ENCODE measurements at places on chromosomes 6 and 20.

- DNase-seq, result no peak
These were observed 12.9 kb downstream of the CDYL start for GRCh38 chr6:4788953-4789584.

GRCh38 chr6:13953061-13953705 is 28.4 kb downstream of the RNF182 start:
- DNase-seq, result no peak

DNA sequence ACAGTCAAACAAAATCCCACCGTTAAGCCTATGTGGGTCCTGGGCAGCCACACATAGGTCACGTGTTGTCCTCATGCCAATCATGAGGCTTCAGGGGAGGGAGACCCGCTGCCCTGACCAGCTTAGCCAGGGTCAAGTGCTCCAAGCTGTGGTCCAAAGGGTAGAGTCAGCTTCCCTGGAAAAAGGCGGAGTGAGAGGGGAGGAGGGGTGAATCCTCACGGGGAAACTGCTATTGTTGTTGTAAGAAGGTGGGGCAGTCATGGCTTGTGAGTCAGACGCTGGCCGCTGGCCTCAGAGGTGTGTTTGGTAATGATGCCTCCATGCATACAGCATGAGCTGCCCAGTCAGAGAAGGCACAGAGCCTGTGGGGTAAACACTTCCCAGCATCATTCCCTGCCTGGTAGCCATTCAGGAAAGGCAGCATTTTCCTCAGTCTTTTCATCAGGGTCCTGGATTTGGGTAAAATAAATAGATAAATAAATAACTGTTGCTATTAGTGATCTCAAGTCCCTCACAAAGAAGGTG is 8.7 kb downstream of the CST3 start:
- no peak for DNase-seq

- no peak for DNase-seq
These were observed 44.0 kb downstream of the PTPRA start for GRCh38 chr20:2917266-2917665.

GRCh38 chr20:49297605-49298530 is 20.0 kb upstream of the ZNFX1 start:
- DNase-seq, result no peak

- no peak for DNase-seq
These were observed 54.5 kb upstream of the IPCEF1 start for GRCh38 chr6:154411076-154411475.

- no peak for DNase-seq
These were observed 672.7 kb downstream of the CD109 start for GRCh38 chr6:74368746-74369145.

DNA sequence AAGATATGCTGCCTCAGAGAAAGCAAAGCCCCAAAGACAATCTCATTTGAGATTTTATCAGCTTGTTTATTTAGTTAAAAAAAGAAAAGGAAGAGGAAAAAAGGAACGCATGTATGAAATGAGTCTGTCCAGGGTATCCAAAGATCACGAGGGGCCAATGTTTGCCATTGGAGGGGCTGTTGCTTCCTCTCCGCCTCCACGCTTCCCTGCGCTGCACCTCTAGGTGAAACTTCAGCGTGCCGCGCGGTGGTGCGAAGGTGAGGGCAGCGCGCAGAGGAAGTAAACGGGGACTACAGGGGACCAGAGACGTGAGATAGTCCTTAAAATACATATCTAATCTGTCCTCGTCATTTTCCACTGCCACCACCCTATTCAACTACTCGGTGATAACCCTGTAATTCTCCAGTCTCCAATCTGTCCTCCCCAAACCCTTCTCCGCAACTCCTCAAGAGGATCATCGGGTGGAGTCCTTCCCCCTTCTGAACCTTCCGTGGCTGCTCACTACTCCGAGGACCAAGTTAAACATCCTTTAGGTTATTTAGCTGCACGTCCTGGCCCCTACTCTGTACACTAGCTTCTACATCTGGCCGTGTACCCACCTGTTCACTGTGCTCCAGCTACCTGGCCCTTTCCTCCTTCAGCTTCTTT is 1.1 kb upstream of the DCBLD1 start:
- no peak for DNase-seq

- DNase-seq, result no peak
These were observed 67.4 kb upstream of the C20orf144 start for GRCh38 chr20:33594743-33595142.

- no peak for DNase-seq
These were observed 99.6 kb upstream of the DST start for GRCh38 chr6:56742122-56742791.

- no peak for DNase-seq
These were observed 15.0 kb downstream of the GRM4 start for GRCh38 chr6:34130862-34131261.

- DNase-seq, result no peak
These were observed 358.3 kb upstream of the SULF2 start for GRCh38 chr20:48143435-48144081.
